ENCODE measurements at places on chromosomes 6 and 20.

DNA sequence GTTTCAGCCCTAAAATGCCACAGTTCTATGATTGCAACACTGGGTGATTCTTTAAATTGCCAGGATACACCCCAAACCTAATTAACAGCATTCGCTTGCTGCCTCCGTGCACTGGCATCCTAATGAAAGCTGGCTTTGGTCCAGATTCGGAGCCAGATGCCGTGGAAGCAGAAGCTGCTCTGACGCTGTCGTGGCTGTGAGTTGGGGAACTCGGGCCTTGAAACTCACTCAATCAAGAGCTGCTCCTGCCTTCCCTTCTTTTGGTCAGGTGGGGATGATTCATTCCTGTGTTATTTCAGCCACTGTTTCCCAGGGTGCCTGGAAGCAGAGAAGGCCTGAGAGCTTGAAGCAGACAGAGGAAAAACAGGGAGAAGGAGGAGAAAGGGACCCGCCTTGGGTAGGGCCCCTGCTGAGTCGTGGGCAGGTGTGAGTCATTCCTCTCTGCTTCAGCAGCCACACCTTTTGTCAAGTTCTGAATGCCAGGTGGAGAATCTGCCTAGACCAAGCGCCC is 36.2 kb upstream of the DSP start:
- peak; percentile 46 for DNase-seq

DNA sequence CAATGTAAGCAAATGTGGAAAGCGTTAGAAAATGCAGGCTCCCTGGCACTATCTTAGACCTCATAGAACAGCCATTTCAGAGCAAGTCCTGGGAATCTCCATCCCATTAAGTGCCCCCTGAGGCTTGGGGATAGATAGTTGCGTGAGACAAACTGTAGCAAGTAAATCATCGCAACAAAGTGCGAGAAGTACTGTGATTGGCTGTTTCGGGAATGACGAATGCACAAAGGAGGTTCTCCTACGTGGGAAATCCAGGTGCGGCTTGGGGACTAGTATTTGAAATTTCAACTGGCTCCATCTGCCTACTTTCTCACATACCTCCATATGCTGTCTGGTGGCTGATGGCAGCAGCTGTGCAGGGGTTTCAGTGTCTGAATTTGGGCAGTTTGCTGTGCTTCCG is 84.5 kb downstream of the PLEKHG1 start:
- no peak for DNase-seq

DNA sequence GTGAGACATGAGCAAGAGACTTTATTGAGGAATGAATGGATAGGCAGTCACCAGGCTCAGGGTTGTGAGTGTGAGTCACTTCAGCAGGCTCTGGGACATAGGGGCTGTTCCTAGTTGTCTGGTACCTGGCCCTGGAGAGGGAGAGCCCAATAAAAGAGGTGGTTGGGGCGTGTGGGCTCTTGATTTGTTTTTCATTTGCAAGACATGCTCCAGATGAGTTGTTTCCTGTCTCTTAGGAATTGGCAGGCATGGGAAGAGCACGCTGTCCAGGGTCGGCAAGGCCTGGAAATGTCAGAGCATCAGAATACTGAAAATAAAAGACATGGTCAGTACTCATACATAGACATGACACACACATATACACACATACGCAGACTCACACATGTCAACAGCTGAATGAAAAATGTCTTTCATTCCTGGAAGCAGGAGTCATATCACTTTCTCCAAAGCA is 166.3 kb upstream of the SULF2 start:
- DNase-seq = no peak

DNA sequence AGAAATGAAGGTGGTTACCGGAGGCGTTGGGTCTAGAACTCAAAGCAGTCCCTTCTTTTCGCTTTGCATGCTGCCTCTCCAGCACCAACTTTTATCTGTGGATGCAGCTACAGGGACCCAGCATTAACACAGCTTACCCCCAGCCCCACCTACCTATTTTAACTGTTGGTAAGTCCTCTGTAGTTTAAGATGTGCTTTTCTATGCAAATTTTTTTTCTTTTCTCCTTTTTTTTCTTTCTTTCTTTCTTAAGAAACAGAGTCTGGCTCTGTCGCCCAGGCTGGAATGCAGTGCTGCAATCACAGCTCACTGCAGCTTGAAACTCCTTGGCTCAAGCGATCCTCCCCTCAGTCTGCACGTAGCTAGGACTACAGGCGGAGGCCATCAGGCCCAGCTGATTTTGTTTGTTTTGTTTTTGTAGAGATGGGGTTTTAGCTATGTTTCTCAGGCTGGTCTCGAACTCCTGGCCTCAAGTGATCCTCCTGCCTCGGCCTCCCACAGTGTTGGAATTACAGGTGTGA is 6.5 kb upstream of the USP45 start:
- no peak for DNase-seq

DNA sequence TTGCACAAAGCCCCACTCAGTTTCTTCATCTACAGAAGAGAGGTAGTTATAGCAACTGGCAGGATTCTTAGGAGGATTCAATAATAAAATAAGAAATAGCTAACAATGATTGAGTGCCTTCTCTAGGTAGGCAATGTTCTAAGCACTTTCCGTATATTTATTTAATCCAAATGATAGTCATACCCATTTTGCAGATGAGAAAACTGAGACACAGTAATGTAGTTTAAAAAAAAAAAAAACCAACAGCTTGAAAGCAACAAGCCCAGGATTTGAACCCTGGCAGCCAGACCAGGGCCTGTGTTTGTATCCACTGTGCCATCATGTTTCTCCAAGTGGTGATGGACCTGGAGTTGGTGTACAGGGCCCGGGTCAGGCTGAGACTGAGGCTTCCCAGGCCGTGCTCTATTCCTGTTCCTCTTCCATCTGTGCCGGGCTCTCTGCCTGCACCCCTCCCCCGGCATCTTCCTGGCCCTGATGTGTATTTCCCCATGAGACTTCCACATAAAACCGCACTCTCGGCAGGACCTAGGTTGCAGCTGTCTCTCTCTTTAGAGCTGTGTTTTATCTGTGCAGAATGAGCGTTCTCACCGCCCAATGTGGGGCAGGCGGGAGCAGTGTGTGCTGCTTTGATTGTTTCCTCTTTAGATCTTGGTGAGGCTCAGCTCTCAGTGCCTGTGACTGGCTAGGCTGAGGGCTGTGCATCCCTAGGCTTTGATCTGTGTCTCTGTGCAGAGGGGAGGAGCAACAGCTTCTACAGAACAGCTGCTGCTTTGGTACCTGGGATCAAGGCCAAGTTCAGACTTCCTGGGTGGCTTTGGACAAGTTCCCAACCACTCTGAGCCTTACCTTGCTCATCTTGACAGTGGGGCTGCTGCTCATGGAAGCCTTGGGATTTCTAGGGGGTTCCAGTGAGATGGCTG is 49.5 kb downstream of the TOX2 start:
- no peak for DNase-seq

- DNase-seq = peak; percentile 26
Measured at GRCh38 chr20:47352332-47353238, 3.9 kb downstream of the ZMYND8 start.

- no peak for DNase-seq
Measured at GRCh38 chr6:42817907-42818306, 36.1 kb downstream of the BICRAL start.

- DNase-seq = no peak
Measured at GRCh38 chr6:142152746-142153145, 5.7 kb downstream of the VTA1 start.

DNA sequence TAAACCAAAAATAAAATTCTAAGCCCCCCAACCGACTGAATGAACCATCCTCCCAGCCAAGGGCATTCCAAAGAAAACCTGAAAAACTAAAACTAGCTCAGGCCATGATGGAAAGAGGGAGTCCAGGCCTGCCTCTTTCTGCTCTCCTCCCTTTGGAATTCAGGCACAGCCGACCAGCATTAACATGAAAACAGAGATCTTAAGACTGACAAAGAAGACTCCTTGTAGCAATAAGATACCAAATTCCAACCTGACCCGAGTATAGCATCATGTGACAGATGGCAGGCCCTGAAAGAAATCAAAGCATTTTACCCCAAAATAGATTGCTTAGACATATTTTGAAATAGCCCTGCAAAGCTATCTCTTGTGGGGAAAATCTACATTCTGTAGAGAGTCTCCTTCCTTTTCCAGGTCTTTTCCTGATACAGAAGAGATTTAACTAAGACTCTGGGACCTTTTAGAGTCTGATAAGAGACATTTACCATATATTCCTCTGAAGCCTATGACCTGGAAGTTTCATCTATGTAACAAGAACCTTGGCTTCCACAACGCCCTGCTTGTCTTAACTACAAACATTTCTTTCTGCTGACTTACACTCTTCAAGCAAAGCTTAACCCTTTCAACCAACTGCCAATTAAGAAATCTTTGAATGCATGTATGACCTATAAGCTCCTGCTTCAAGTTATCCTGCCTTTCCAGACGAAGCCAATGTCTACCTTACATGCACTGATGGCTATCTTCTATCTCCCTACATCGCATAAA is 22.2 kb upstream of the TXLNB start:
- no peak for DNase-seq

- DNase-seq = no peak
Measured at GRCh38 chr20:43188234-43188653, 1.5 kb downstream of the PTPRT start.

GRCh38 chr6:111105578-111105977 is 18.3 kb downstream of the SLC16A10 start:
- peak; percentile 37 for DNase-seq

- DNase-seq = peak; percentile 3
Measured at GRCh38 chr6:156992020-156992804, 215.0 kb downstream of the ARID1B start.

DNA sequence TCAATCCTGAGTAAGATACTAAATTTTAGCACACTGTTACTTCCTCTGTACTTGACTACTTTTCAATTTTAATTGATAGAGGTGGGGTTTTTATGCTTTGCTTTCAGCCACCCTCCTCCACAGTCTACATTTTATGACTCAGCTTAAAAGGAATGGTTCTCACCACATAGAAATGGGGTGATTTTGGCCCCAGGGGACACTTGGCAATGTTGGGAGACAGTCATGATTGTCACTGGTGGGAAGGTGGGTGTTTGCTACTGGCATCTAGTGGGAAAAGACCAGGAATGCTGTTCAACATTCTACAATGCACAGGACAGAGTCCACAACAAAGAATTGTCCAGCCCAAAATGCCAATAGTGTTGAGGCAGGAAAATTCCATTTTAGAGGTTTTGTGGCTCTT is 71.3 kb downstream of the PCSK2 start:
- no peak for DNase-seq

Data from NCI-H2081 (cell line).